ENCODE measurements at places on chromosomes 7 and 10.
A peak's percentile ranks its signal among the peaks of the same experiment; 100 is the strongest.

- DNase-seq, result no peak
Measured at GRCh38 chr10:50992972-50993766, 81.1 kb upstream of the PRKG1 start.

GRCh38 chr7:37672926-37673325, 10.6 kb upstream of the GPR141 start:
- no peak for DNase-seq

DNA sequence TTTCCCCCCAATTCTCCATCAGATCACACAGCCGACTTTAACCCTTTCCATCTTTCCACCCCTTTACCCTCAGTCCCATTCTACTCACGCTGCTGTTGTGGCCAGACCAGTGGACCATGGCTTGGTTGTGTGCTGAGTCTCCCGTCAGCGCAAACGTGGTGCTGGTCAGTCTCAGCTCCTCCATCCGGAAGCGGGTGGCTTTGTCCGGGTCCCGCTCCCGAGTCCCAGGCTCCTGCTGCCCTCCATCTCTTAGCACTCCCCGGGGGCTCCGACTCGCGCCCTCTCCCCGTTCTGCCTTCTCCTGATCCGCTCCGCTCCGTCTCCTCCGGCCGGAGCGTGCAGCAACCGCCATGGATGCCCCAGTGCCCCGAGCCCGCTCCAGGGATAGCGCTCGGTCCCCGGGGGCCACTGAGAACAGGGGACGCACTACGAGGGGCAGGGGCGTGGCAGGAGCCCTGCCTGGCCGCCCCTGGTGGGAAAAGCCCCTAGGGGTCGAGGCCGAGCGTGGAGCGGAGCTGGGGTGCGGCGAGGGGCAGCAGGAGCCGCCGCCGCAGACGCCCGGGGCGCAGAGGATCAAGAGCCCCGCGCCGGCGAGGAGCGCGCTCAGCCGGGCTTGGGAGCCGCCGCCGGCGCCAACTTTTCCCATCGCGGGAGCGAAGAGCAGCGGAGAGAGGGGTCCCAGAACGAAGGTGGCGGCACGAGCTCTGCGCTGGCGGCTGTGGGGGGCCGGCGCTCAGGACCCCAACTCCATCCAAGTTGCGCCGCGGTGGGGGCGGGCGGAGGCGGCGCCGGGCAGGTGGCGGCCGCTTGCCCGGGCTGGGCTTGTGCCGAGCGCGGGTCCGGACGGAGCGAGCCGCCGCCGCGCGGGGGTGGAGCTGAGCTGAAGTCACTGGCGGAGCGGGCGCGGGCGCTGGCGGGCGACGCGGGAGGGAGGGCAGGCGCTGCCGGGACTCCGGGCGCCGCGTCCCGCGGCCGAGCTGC, at the start of gene SORCS1:
Gene SORCS1, minus strand, starts transcription at position 826 of the 981 bp plus-strand sequence.
- DNase-seq, result no peak

GRCh38 chr7:2760098-2760889, 72.3 kb downstream of the AMZ1 start:
- DNase-seq, result peak; percentile 74

GRCh38 chr7:132966754-132967469, 115.0 kb downstream of the CHCHD3 start:
- no peak for DNase-seq

DNA sequence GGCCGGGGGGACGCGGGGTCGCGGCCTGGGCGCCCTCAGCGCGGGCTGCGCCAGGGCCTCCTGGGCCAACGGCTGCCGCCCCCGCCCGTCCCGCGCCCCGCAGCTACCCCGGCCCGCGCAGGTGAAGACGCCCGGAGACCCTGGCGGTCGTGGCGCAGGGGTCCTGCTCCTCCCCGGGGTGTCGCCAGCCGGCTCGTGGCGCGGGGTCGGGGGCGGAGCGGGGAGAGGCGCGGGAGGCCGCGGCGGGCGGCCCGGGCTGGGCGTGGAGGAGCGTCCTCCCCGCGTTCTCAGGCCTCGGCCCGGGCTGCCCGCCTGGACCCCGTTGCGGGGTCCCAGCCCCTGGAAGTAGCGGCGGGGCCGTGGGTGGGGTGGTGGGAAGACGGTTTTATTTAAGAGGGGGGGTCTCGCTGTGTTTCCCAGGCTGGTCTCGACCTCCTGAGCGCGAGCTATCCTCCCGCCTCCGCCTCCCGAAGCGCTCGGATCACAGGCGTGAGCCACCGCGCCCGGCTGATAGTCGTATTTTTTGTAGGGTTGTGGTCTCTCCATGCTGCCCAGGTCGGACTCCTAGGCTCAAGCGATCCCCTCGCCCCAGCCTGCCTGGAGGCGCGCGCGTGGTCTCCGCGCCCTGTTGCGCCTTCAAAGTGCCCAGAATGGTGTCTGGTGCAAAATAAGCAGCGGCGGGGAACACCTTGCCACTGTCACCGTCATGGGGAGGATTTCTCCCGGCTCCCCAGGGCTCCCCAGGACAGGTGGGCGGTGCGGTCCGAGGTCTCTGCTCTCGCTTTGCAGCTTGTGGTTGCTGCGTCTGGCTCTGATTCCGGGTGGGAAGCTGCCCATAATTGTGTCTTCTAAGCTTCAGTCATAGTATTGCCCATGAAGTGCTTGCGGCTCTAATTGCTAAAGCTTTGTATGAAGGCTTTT, 15.3 kb upstream of the SUN1 start:
- DNase-seq, result peak; percentile 25

DNA sequence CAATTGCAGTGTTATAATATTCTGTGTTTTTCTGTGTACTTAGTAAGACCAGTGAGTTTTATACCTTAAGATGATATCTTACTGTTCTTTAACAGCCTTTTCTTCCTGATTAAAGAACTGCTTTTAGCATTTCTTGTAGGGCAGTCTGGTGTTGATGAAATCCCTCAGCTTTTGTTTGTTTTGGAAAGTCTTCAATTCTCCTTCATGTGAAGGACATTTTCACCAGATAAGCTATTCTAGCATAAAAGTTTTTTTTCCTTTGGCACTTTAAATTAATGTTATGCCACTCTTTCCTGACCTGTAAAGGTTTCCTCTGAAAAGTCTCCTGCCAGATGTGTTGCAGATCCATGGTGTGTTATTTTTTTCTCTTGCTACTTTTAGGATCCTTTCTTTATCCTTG, 1059.8 kb downstream of the LRMDA start:
- no peak for DNase-seq

DNA sequence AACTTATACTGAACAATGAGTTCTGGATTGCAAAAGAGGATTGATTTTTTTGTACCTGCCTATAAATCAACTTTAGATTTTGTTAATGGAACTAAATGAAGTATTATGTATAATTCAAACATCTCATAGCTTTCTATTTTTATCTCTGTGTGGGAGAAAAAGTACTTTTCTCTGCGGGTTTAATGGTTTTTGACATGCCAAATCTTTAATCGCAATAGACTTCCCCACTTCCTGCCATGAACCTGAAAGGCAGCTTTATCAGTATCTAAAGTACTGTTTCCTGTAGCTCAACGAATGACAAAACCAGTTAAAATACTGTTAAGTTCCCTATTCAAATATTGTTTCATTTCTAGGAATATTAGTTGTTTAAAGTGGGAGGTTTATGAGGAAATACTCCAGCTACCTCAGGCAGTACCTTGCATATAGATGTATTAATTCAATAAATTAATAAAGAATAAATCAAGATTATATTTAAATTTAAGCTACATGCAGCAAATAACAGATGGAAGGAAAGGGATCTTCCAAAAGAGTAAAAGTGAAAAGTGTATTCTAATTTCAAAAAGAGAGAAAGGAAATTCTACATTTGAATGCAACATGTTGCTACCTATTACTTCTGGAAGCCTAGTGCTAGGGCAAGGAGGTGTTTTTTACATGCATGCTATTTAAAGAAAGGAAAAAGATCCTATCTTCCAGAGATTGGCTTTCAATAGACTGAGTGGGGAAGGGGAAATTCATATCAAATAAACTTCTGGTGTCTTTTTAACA, 75.9 kb downstream of the SVOPL start:
- DNase-seq, result no peak

- DNase-seq, result no peak
Measured at GRCh38 chr10:63273577-63273976, 140.4 kb downstream of the NRBF2 start.

DNA sequence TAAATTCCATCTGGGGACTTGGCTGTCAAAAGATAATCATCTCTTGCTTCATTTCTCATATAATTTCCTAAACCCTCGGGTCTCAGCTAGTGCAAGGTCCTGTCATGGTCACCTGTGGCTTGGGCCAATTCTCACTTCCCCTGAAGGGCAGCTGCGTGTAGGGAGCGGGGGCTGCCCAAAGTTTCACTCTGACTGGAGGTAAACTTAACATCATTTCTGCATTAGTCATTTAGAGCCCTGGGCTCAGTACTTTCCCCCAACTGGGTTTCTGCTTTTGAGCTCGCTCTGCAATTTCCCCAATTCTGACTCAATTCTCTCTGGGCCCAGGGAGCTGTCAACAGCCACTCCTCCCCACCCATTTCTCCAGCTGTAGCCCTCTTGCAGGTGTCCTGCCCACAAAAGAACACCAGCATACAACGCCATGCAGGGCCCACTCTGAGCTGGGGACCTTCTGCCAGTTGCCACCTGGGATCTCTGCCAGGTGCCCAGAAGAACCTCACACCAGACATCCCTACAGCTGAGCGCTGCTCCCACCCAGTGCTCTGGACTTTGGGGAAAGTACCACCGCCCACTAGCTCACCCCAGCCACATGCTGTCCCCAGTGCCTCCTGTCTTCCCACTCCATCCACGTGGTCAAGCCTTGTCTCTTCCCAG, 37.9 kb downstream of the VOPP1 start:
- DNase-seq, result peak; percentile 98

DNA sequence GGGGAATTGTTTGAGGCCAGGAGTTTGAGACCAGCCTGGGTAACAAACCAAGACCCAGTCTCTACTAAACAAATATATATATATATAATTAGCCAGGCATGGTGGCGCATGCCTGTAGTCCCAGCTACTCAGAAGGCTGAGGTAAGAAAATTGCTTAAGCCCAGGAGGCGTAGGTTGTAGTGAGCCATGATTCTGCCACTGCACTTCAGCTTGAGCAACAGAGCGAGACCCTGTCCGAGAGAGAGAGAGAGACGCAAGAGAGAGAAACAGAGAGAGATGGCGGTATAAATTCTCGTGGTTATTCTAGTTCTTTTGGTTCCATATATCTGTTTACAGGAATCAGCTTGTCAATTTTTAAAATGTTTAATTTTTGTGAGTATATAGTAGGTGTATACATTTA, 94.0 kb downstream of the TBXAS1 start:
- DNase-seq, result no peak

DNA sequence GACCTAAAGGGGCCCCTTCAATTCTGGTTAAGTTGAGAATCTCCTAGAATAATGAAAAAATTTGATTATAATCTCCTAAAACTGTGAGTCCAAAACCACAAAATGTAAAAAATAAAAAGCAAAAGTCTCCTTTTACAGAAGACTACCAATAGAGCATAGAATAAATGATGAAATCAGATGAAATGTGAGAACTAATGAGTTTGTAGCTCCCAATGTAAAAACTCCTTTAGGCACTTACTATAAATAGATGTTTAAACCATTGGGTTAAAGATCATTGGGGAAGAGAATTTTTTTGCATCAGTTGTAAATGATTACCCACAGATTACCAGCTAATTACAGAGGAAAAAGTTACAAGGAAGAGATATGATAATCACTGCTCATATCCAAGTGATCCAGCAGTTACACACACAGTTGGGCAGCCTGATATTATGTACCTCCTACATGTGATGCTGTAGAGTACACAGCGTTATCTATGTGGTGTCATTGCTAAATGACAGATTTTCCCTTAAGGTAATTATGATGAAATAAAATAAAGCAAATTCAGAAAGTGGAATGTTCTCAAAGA, 282.7 kb upstream of the SEMA3D start:
- no peak for DNase-seq

DNA sequence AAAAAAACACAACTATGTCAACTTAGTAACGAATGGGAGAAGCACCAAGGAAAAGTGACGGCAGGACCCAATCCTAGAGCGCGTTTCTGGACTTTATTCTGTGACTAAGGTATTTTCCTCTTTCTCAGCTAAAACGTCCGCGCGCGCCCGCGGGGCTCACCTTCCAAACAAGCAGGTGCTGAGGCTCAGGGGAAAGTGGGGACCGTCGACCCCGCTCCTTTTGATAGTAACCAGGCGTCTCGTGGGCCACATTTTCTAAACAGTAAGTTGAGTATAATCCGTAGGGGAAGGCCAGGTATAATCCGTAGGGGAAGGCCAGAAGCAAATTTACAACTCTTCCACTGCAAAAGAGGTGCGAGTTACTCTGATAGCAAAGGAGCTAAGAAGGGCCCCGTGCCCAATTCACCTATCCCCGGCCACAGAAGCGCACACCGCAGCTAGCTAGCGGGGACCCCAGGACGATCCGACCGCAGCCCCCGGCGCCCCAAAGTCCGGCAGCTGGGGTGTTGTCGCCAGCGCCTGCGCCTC, 743 bp downstream of the MKI67 start:
- no peak for DNase-seq

- DNase-seq, result no peak
Measured at GRCh38 chr10:100725071-100725471, 20.3 kb upstream of the PAX2 start.

DNA sequence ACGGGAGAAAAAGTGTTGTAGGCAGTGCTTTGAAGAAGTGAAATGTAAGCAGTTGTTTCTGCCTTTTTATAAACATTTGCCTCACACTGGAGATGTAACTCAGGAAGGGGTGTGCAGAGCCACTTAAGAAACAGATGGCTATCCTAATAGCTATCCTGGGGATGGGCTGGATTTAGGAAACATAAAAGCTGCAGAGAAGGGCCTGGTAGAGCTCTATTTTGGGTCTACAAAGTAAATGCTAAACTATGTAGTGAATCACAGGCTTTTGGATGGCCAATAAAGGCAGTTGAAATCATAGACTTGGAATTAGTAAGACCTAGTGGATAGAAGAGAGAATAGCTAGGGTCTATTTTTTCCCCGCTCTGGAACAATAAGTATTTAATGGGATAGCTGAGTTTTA, 79.9 kb upstream of the AGR3 start:
- no peak for DNase-seq

DNA sequence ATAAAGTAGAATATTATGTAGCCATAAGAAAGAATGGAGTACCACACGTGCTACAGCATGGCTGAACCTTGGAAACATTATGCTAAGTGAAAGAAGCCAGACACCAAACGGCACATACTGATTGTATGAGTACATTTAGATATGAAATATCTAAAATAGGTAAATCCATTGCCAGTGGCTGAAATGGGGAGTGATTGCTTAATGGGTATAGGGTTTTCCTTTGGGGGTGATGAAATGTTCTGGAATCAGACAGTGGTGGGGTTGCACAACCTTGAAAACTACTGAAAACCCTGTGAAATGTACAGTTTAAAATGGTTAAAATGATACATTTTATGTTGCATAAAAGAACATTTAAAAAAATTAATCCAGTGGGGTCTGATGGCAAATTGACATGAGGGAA, 667.9 kb downstream of the AUTS2 start:
- DNase-seq, result no peak

DNA sequence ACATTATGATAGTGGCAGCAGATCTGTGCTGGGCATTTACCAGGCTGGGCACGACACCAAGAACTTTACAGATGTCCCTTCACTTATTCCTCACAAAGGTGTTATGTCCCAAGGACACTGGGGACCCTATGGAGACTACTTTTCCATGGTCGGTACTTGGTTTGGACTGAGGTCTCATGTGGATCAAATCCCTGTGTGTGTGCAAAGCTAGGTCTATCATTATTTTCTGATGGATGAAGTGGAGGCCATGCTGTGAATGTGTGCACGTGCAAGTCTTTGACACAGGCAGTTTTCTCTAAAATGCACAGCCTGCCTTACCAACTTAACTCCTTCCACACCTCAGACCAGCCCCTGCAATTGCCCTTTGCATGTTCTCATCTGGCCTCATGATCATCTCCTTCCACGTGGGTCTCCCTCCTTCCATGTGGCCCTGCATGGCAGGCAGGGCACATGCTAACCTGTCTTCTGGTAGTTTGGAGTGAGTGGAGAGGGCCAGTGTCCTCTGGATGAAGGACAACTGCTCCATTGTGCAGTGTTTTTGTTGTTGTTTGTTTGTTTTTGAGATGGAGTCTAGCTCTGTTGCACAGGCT, 16.0 kb upstream of the ZNF273 start:
- no peak for DNase-seq
